ENCODE measurements at places on chromosomes 16 and 17.

DNA sequence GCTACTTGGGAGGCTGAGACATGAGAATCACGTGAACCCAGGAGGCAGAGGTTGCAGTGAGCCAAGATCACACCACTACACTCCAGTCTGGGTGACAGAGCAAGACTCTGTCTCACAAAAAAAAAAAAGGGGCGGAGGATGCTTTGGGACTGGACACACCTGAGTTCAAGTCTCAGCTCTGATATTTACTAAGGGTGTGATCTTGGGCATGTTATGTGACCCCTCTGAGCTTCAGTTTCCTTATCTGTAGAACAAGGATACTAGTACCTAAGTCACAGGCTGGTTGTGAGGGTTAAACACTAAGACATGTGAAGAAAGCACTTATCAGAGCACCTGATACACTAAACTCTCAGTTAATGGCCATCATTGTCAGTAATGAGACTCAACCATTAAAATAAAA, 25.9 kb downstream of the HOXB1 start:
- DNase-seq: no peak

DNA sequence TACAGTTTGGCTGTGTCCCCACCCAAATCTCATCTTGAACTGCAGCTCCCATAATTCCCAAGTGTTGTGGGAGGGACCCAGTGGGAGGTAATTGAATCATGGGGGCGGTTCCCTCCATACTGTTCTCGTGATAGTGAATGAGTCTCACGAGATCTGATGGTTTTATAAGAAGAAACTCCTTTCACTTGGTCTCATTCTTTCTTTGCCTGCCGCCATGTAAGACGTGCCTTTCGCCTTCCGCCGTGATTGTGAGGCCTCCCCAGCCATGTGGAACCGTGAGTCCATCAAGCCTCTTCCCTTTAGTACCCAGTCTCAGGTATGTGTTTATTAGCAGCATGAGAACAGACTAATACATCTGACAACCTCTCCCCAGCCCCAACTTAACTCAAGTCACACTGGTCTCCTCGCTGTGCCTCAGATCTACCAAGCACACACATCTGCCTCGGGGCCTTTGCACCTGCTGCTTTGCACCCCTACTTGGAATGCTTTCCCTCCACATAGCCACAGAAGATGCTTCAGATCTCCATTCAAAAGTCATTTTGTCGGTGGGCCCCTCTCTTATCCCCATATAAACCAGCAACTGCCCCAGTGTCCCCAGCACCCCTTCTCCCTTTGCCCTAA, 74.4 kb downstream of the RPH3AL start:
- DNase-seq: no peak

DNA sequence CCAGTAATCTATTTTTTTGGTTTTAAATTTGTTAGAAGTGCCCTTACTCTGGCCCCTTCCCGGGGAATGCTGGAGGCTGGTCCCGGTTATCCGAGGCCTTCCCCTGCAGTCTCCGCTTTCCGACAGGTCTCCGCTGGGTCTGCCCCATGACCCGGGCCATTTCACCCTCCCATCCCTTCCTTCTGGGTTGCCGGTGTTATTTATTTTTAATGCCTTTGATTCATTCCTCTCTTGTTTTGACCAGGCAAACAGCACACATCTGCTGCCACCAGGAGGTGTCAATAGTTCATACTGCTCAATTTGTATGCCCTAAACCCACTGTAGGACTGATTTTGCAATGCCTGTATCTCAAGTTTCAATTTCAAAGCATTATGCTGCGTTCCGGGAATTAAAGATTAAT, 113.2 kb upstream of the IRX5 start:
- peak; percentile 19 for DNase-seq

DNA sequence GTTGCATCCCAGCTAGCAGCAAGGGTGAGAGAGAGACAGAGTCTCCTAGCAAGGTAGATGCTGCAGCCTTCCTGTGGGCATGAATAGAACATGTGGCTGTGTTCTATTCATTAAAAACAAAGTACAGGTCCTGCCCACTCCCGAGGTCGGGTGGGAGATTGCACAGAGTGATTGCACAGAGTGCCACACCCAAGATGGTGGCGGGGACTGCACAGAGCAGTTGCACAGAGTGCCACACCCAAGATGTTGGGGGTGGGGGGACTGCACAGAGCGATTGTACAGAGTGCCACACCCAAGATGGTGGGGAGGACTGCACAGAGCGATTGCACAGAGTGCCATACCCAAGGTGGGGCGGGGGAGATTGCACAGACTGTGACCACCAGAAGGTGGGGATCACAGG, 410.8 kb upstream of the EEF2KMT start:
- DNase-seq: no peak

DNA sequence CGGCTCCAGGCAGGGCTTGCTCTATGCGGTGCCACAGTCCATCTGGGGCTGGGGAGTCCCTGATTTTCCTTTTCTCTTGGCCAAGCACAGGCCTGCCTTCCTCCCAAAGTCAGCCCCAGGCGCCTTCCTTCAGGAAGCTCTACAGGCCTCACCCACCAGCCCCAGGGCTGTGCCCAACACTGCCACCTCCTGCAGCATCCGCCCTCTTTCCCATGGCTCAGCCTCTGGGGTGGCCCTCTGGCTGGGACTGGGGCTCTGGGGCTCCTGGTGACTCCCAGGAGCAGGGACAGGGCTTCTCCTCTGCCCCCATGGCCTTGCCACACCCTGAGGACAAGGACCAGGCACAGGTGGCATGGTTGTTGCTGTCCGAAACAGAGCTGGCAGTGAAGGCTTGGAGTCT, 817 bp downstream of the ITGB4 start:
- no peak for DNase-seq

- no peak for DNase-seq
Observed at GRCh38 chr17:15490634-15491261, 23.3 kb upstream of the CDRT4 start.

GRCh38 chr17:8656693-8657092, 26.2 kb upstream of the MYH10 start:
- no peak for DNase-seq

GRCh38 chr17:57459286-57459915, 203.1 kb downstream of the MSI2 start:
- no peak for DNase-seq

DNA sequence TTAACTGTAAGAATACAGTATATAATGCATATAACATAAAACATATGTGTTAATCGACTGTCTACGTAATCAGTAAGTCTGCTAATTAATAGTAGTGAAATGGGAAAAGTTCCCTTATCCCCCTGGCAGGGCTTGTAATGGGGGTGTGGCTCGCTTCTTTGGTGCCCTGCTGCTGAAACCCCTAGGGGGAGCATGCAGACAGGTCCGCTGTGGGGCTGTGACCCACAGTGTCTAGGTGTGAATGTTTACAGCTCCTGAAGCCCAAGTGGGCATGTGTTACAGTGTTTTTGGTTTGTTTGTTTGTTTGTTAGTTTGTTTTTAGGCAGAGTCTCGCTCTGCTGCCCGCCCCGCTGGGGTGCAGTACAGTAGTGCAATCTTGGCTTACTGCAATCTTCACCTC, 495.7 kb downstream of the SHISA9 start:
- DNase-seq: no peak

DNA sequence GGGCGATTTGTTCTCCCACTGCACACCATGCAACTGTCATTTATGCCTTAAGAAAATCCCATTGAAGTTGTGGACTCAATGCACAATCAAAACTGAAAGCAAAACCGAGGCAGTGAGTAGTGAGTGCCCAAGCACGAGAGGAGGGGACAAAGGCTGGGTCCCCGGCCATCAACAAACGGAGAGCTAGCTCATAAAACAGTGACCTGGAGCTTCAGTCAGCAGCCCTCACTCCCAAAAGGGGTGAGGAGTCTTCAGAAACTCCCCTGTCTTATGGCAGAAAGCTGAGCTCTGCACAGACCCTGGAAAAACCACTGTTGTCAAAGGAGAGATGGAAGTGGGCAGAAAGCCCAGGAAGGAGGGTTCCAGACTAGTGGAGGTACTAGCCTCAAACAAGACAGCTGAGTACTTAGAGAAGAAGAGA, 96.9 kb downstream of the ADCY9 start:
- no peak for DNase-seq

DNA sequence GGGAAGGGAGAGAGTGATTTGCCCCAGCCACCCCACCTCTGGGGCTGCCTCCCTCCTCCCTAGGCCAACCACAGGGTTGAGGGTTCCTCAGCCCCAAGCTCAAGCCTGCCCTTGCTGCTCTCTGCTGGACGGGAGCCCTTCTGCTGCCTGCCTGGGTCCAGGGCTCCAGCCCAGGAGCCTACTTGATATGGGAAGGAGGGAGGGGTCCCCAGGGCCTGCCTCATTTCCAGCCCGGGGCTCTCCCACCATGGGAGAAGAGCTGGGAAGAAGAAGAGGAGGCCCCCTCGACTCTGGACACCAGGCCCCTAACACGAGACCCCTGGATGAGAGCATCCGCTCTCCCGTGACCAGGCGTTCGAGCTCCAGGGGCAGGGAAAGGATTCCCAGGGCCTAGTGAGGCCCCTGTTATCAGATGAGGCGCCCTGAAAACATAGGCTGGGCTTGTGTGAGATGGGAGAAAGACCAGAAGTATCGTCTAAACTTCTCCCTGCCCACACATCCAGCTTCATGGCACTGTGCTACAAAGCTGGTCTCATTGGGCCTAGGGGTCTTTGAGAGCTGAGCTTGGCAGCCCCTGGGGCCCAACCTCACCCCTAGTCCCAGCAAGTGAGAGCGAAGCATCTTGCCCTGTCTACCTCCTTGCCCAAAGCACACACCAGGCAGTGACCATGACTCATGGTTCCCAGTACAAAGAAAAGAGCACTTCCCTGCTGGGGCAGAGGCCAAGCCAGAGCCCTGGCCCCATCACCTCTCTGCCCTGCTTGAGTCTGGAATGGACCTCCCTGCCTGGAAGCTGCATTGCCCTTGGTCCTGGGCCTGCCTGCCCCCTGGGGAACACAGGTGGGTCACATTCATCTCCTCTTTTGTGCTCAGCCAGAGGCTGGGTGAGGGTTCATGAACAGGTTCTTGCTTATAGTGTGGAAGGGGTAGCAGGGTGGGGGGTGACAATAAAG, 987 bp downstream of the SLC16A5 start:
- no peak for DNase-seq

GRCh38 chr16:55189224-55189623, 134.8 kb upstream of the IRX6 start:
- no peak for DNase-seq

- no peak for DNase-seq
Observed at GRCh38 chr17:75288770-75289114, 491 bp downstream of the SLC25A19 start.

DNA sequence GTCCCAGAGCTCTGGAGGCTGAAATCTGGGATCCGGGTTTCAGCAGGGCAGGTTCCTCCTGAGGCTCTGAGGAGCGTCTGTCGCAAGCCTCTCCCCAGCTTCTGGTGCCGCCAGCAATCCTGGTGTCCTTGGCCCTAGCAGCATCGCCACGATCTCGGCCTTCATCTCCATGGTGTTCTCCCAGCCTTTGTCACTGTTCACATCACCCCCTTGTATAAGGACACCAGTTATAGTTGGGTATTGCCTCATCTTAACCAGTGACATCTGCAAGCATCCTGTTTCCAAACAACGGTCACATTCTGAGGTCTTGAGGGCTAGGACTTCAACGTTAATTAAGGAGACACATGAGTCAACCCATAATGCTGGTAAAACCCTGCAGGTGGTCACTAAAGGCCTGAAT, 2.8 kb upstream of the PPP1R27 start:
- no peak for DNase-seq

DNA sequence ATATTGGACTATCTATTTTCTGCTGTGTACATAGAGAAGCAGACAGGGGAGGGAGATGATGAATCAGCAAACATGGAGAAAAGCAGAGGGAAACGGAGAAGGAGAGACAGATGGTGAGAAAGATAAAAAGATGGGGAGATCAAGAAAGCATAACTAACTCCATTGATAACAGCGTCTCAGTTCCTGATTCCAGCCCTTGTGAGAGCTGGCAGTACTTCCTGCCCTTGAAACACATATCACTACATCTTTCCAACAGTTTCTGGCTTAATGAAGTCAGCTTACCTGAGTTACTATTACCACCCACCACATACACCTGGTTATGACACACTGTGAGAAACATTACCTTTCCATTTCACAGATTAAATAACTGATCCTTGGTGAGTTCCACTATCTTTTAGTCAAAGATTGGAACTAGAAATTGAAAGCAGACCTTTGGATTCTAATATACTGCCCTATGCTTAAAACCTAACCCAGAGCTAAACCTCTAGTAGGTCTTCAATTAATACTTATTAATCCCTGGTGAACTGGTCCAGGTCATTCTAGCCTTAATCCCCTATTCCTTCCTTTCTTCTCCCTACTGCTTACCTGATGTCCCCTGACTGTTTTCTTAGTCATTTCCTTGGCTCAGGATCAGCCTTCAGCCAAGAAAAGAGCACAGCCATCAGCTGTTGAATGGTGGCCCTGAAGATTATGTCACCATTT, 346.6 kb upstream of the CCL2 start:
- no peak for DNase-seq

- DNase-seq: no peak
Observed at GRCh38 chr17:54937426-54937825, 31.0 kb downstream of the COX11 start.
